ENCODE measurements at places on chromosomes 11 and 22.

GRCh38 chr11:134098566-134099184 is 29.8 kb downstream of the JAM3 start:
- H3K27ac ChIP-seq = no peak overlapping the region
- no peak overlapping the region for H3K4me3 ChIP-seq
- no peaks in the 10 kb centered on the region for H3K36me3 ChIP-seq

DNA sequence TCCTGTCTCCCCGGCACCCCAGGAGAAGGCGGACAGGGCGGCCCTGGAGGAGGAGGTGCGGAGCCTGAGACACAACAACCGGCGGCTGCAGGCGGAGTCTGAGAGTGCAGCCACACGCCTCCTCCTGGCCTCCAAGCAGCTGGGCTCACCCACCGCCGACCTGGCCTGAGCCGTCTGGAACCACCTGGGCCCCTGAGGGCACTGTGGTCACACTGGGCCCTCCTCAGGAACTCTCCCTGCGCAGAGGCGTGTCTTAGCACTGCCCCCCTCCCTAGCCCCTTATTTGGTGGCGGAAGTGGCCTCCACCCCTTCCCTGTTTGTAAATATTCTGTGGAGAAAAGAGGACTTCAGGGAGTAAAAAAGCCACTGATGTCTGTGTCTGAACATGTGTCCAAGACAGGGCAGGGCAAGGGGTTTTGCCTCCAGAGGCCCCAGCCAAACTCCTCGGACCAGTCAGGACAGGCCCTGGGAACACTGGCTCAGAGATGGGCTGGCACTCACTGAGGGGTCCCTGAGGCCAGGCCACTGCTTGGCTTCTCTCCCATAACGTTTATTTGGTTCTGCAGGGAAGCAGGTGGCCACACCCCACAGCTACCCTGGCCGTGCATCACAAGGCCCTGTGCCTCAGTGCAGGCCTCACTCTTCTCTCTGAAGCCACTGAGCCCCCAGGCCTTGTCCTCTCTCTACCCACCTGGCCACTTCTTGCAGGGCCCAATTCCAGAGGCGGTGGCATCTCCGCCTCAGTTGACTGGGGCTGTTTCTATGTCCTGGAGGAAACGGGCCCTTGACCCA is 12.0 kb downstream of the RELA start:
- no peak for ATAC-seq
- no peaks in the 10 kb centered on the region for H3K4me1 ChIP-seq
- no peak overlapping the region for H3K4me3 ChIP-seq

DNA sequence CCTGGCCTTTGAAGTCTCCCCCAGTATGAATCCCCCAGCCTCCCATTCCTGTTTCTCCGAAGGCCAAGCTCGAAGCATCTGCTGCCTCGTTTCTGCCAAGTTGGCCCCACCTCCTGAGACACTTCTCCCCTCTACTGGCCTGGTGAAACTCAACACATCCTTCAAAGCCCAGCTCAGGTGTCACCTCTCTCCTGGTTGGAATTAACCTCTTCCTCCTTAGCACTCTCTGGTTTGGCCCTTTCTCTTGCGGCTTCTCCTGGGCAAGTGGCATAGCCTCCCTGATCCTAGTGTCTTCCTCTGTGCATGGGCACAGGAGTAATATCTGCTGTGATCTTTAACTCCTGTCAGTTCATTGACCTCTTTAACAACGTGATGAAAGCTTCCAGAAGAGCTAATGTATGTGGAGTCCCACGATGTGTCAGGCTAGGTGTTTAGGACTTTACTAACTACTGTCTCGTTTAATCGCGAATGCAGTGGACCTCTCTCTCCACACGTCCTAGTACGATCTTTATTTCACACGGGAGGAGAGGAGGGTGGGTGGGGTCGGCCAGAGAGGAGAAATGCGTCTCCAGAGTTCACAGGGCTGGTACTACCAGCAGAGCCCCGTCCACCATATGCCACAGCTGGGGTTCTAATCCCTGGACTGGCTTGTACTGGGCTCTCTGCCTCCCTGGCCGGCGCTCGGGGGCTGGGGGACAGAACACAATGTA is 826 bp upstream of the PTPRJ start:
- no peaks in the 10 kb centered on the region for H3K27me3 ChIP-seq
- H3K4me1 ChIP-seq = peaks cover 15% of the 10 kb centered on the region
- H3K27ac ChIP-seq = peak overlapping the region; percentile 80
- no peak for ATAC-seq
- no peak overlapping the region for H3K4me3 ChIP-seq
- H3K36me3 ChIP-seq = no peaks in the 10 kb centered on the region

- H3K27ac ChIP-seq = peak overlapping the region; percentile 99
- peaks cover 84% of the 10 kb centered on the region for H3K4me1 ChIP-seq
- H3K36me3 ChIP-seq = no peaks in the 10 kb centered on the region
- no peaks in the 10 kb centered on the region for H3K27me3 ChIP-seq
- no peak for ATAC-seq
Measured at GRCh38 chr11:67371911-67372320, 1.5 kb downstream of the CLCF1 start.

DNA sequence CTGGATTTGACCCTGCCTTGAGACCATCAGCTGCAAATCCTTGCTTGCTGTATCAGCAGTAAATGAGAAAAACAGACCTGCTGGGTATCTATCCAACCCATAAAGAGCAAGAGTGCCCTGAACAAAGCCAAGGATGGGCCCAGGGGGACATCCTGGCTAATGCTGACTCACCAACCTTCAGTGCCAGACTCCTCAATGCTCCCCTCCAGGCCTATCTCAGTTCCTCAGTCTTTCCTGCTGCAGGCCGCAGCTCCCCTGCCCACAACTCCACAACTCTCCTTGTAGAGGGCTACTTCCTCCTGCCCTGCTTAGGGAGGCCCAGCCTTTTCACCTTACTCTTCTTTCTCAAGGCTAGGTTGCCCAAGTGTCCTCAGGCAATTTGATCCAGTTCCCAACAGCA is 2.6 kb downstream of the LAMTOR1 start:
- H3K27ac ChIP-seq = peak overlapping the region; percentile 10
- H3K4me1 ChIP-seq = peaks cover 24% of the 10 kb centered on the region
- peaks cover 2% of the 10 kb centered on the region for H3K36me3 ChIP-seq
- H3K4me3 ChIP-seq = no peak overlapping the region
- ATAC-seq = no peak

GRCh38 chr11:61111050-61111435 is 8.8 kb downstream of the CD5 start:
- no peaks in the 10 kb centered on the region for H3K27me3 ChIP-seq
- ATAC-seq = no peak
- no peaks in the 10 kb centered on the region for H3K4me1 ChIP-seq
- H3K27ac ChIP-seq = no peak overlapping the region
- H3K36me3 ChIP-seq = peaks cover 10% of the 10 kb centered on the region

GRCh38 chr22:45934659-45935341 is 42.2 kb downstream of the WNT7B start:
- peaks cover 72% of the 10 kb centered on the region for H3K27me3 ChIP-seq
- ATAC-seq = no peak
- H3K27ac ChIP-seq = no peak overlapping the region
- no peaks in the 10 kb centered on the region for H3K36me3 ChIP-seq

DNA sequence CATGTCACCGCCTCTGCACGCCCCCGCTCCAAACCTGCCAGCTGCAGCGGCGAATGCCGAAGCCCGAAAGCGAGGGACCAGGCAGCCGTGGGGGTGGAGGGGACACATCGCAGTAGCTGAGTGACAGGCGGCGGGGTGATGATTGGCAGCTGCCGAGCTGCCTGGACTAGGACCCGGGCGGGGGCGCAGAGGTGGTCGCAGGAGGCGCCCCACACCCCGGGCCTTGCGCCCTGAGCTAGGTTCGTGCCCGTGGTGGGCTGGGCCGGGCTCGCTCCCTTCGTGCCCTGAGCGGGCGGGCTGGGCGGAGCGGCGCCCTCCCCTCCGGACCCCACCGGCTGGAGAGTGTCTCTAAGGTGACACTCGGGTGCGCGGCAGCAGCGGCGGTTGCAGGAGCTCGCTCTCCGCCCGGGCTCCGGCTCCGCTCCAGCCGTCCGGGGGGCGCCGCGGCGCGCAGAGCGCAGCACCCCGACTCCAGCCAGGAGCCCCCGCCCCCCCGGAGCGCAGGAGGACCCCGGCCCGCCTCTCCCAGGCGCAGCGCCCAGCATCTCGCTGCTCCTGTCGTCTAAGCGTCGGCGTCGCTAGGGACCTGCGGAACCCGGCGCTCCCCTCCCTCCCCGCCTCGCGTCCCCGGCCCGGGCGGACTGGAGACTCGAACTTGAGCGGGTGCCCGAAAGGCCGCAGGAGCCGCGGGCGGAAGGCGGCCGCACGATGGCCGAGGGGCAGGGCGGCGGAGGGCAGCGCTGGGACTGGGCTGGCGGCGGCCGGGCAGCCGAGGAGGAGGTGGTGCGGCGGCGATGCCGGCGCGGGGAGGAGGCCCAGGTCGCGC is 14.5 kb upstream of the DGKZ start:
- peak overlapping the region; percentile 56 for H3K4me3 ChIP-seq
- H3K27me3 ChIP-seq = peaks cover 48% of the 10 kb centered on the region
- peak; percentile 46 for ATAC-seq
- H3K36me3 ChIP-seq = no peaks in the 10 kb centered on the region

DNA sequence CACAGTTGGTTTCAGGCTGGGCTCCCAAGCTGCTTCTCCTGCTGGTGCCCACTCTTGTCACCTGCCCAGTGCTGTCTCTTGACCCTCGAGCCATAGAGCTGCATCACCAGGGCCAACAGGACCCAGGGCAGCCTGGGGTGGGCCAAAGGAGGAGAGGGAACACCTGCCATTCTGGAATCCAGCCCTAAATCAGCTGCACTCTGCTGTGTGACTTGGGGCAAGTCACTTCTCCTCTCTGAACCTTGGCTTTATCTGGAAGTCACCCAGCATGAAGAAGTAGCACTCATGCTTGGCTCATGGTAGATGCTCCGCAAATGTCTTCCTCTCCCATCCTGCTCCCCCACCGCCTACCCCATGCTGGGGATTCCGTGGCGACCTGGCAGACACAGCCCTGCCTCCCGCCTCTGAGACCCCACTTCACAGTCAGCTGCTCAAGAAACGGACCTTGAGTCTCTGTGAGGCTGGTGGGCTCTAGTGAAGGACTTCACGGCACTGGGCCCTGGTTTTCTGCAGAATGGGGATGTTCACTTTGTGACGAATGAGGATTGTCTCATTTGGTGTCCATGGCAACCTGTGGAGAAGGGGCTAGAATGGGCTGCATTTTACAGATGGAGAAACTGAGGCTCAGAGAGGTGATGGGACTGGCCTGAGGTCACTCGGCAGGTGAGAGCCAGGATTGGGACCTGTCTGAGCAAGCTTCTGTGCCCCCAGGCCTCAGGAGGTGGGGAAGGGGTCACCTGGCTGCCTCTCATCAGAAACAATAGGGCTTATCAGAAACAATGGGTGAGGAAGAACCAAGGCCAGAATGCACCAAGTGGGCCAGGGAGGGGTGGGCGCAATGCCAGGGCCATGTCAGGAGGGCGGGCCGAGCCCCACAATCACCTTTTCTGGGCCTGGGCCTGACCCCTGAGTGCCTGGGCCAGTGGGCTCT is 12.4 kb downstream of the EMID1 start:
- no peak overlapping the region for H3K27ac ChIP-seq
- H3K4me3 ChIP-seq = no peak overlapping the region
- H3K27me3 ChIP-seq = no peaks in the 10 kb centered on the region
- no peak for ATAC-seq
- no peaks in the 10 kb centered on the region for H3K4me1 ChIP-seq

DNA sequence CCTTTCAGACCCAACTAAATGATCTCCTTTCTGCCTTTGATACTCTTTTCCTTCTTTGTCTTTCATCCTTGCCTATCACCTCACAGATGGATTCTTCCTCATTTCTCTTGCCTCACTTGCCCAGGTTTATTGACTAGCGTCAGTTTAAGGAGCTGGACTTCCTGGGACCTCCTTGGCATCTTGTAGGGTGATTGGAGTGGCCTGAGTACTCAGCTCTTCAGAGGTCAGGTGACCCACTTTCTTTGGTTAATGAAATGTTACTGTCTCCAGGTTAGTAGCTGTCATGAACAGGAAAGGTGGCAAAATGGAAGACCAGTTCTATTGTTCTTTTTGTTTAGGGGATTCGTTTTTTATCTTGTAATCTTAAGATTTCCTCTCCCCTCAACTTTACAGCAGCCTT is 4.6 kb upstream of the BACE1-AS start:
- no peak overlapping the region for H3K4me3 ChIP-seq
- no peaks in the 10 kb centered on the region for H3K36me3 ChIP-seq
- ATAC-seq = no peak
- no peaks in the 10 kb centered on the region for H3K4me1 ChIP-seq
- H3K27me3 ChIP-seq = no peaks in the 10 kb centered on the region
- no peak overlapping the region for H3K27ac ChIP-seq

GRCh38 chr11:12693479-12694182 is 19.4 kb downstream of the TEAD1 start:
- H3K27me3 ChIP-seq = no peaks in the 10 kb centered on the region
- peak overlapping the region; percentile 79 for H3K27ac ChIP-seq
- H3K4me1 ChIP-seq = peaks cover 83% of the 10 kb centered on the region
- peak; percentile 83 for ATAC-seq
- H3K36me3 ChIP-seq = no peaks in the 10 kb centered on the region

GRCh38 chr11:69321877-69322361 is 28.0 kb downstream of the MYEOV start:
- H3K4me1 ChIP-seq = no peaks in the 10 kb centered on the region
- no peaks in the 10 kb centered on the region for H3K27me3 ChIP-seq
- no peak overlapping the region for H3K27ac ChIP-seq
- H3K36me3 ChIP-seq = no peaks in the 10 kb centered on the region

- peaks cover 92% of the 10 kb centered on the region for H3K27me3 ChIP-seq
- ATAC-seq = no peak
- no peak overlapping the region for H3K27ac ChIP-seq
Measured at GRCh38 chr11:1038921-1039320, 2.4 kb upstream of the MUC6 start.

- ATAC-seq = no peak
- H3K4me3 ChIP-seq = no peak overlapping the region
- H3K27me3 ChIP-seq = peaks cover 4% of the 10 kb centered on the region
- H3K36me3 ChIP-seq = no peaks in the 10 kb centered on the region
Measured at GRCh38 chr11:79487412-79487811, 46.6 kb upstream of the TENM4 start.
